ENCODE measurements at places on chromosomes 3 and 15. TPM values are rescaled to one million over a fixed set of nuclear protein-coding genes. Genes with fewer than 3 reads are reported as not detected.

The CCR9 gene
- total RNA-seq, result not detected

The BCHE gene
- total RNA-seq, result 0.27 TPM

The GRAMD1C gene
- 17.0 TPM for total RNA-seq

The DUOX1 gene
- total RNA-seq, result not detected
